ENCODE measurements at places on chromosomes 2 and 18. TPM values are rescaled to one million over a fixed set of nuclear protein-coding genes. Genes with fewer than 3 reads are reported as not detected.

SPP2 gene
- not detected for total RNA-seq

DSG1 gene
- total RNA-seq: not detected

MATN3 gene
- total RNA-seq: 0.23 TPM

C1GALT1C1L gene
- total RNA-seq: not detected

CNDP2 gene
- 135 TPM for total RNA-seq

TSHZ1 gene
- total RNA-seq: 26.5 TPM

FAM228B gene
- total RNA-seq: 24.7 TPM

COL6A3 gene
- total RNA-seq: 2.7 TPM

MGAT5 gene
- total RNA-seq: 85.3 TPM

CPS1 gene
- 0.54 TPM for total RNA-seq

AP1S3 gene
- 1.8 TPM for total RNA-seq

CTAGE1 gene
- not detected for total RNA-seq

SLC16A14 gene
- 0.33 TPM for total RNA-seq
